ENCODE measurements at places on chromosomes 1 and 21.

DNA sequence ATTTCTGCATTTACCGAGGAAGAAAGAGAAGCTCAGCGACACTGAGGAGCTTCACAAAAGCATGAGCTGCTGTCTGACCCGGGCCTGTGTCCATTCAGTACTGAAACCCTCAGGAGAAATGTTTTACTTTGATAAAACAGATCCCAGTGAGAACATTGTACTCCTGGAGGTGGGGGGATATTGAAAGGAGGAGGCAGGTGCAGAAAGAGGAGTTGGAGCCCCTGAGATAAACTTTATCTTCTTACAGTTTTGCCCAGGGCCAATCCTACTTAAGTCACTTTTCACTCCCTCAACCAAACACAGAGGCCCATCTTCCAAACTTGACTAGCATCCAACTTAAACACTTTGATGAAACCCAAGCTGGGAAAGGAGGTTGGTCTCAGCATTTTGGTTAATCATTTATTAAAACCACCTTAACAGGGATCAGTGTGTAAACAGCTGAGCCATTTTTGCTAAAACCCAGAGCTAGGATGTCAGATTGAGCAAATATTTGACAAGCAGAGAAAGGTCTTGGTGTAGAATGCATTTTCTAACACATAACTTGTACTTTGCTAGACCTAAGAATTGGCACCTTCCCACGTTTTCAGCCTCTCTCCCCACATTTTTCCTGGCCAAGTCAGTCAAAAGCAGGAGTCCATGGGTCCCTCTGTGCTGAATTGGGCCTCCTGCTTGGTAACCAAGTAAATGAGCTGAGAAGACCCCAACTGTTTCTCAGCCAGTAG is 32.5 kb upstream of the SARS1 start:
- peak; percentile 23 for DNase-seq

DNA sequence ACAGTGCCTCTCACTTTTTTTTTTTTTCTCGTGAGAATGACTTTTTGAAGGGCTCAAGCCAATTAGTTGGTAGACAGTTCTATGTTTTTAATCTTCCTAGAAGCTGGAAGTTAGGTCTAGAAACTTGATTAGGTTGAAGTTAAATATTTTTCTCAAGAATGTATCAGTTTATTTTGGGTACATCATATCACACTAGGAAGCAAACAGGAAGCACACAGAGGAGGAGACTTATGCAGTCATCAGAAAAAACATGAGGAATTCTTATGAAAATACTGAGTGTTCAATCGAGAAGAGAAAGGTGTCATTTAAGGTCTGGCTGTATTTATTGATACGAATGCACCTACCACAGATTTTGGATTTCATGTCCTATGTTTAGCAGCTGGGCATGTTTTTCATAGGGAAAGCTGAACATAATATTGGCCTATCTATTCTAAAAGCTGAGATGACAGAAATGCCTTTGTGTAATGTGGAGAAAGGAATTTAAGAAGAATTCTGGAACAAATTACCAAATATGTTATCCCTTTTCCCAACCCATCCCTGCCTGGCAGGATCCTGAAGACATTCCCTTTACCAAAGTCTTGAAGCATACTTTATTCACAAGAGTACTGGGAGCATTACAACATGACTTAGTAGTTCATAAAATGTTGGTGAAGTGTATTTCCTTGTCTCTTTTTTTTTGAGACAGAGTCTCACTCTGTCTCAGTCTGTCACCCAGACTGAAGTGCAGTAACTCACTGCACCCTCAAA is 17.5 kb upstream of the ZFP69B start:
- no peak for DNase-seq

- DNase-seq, result no peak
Measured at GRCh38 chr1:161039154-161039545, 386 bp upstream of the TSTD1 start.

DNA sequence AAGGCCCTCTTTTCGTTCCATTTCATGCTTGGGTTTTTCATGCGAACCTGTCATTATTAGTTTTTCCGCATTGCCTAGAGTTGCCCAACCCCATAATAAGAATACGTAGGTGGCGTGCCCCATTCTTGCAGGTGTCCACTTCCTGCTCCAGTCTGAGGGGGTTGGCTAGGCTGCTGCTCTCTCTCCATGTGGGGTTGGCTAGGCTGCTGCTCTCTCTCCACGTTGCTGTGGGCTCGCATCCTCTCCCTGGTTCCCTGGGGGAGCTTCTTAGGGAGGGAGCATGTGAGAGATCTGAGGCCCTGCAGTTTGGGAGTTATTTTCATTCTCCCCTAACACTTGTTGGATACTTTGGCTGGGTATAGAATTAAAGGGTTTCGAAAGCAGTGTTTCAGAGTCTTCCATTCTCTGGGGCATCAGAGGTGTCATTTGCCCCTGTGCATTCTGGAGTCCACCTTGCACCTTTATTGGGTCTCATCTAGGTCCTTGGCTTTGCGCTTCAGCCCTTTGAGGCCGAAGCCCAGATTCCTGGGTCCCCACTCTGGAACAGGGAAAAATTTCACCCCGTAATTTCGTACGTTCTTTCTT is 8.6 kb downstream of the C1orf35 start:
- DNase-seq, result no peak

DNA sequence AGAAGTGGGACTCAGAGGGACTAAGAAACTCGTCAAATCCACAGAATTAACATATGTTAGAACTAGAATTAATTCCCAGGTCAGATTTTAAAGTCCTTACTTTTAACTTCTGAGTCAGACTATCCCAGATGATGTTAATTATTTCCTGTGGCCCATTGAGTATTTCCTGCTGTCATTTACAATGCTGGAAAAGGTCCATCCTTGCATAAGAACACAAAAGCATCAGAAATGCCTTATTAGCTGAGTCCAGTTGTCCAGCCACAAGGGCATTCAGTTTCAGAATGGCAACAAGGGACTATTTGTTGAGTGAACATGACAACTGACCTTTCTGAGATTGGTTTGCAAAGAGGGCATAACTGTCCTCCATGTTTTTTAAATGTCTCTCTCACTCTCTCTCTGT is 16.5 kb upstream of the HIVEP3 start:
- DNase-seq, result no peak

GRCh38 chr1:228114827-228115226 is 5.7 kb upstream of the MRPL55 start:
- DNase-seq, result no peak

Measured in AG04449 (cell line).